H7 (cell line): ENCODE measurements at places on chromosomes 7 and 10.

- no peak for DNase-seq
Observed at GRCh38 chr10:20959242-20959641, 62.1 kb upstream of the NEBL start.

- DNase-seq, result no peak
Observed at GRCh38 chr10:97882142-97883091, 32.8 kb downstream of the GOLGA7B start.

DNA sequence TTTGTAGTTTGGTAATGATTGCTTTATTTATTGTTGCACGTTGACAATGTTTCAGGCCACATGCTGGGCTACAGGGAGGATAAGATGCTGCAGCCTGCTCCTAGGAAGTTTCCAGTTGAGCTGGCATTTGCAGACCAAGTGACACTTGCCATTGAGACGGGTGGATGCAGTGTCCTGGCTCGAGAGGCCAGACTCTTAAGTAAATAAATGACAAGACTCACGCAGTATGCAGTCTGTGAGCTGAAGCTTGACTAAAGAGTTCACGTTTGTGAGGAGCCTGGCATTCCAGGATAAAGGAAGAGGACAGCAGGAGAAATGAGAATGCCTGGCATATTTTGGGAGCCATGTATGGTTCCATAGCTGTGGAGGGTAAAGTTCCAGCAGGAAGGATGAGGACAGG lies 105.8 kb downstream of the BAMBI start:
- no peak for DNase-seq

DNA sequence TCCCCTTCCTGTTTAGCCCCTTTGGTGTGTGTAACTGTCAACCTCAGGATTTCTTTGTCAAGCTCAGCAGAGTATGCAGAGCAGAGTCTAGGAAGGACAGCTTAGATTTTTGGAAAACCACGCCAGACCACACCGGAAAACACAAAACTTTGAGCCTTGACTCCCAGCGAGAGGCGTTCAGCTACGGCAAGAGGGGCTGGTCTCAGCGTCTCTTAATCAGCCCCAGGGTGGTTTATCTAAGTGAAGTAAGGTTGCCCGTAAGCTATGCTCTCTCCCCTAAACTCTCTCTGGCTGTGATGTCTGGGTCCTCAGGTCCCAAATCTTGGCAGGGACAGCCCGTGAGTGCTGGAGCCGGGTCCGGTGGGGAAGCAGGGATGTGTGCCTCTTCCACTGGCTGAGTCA lies 230.9 kb downstream of the KLF6 start:
- no peak for DNase-seq

DNA sequence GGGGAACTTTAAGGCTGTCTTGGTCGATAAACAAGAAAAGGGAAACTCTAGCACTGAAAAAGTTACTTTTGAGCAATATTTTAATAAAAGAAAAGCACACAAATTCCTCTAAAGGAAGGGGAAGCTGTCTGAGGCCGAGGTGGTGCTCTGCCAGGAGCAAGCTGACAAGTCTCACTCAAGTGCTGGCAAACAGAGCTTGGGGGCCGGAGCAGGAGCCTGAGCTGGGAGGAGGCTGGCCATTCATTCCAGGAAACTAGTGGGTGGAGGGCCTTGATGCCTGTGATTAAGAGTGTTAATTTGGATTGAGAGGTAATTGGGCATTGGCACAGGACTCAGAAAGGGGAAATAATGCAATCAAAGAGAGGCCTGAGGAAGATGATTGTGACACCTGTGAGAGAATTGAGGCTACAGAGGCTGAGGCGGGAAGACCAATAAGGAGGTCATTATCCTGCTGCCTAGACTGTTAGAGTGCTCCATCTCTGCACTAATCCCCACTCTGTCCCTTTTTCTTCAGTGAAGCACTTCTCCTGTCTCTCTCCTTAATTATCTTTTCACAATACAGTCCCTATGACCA lies 154.9 kb upstream of the COL1A2 start:
- no peak for DNase-seq

- DNase-seq, result peak; percentile 50
Observed at GRCh38 chr10:97575127-97575668, 2.6 kb downstream of the ANKRD2 start.

DNA sequence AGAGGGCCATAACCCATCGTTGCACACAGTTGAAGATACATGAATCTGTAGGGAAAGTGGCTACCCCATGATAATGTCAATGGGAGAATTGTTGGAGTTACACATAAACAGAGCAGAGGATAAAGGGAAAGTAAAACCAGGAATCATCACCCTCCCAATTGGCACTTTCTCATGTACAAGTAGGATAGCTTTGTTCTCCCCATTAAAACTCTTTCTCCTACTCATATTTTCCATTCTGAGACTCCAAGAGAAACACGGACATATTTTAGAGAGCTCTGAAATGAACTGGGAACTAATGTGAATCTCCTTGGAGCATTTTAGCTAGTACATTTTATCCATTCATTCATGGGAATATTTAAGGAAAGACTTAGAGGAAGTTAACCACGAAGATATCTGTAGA lies 17.2 kb upstream of the LRRC17 start:
- DNase-seq, result no peak

DNA sequence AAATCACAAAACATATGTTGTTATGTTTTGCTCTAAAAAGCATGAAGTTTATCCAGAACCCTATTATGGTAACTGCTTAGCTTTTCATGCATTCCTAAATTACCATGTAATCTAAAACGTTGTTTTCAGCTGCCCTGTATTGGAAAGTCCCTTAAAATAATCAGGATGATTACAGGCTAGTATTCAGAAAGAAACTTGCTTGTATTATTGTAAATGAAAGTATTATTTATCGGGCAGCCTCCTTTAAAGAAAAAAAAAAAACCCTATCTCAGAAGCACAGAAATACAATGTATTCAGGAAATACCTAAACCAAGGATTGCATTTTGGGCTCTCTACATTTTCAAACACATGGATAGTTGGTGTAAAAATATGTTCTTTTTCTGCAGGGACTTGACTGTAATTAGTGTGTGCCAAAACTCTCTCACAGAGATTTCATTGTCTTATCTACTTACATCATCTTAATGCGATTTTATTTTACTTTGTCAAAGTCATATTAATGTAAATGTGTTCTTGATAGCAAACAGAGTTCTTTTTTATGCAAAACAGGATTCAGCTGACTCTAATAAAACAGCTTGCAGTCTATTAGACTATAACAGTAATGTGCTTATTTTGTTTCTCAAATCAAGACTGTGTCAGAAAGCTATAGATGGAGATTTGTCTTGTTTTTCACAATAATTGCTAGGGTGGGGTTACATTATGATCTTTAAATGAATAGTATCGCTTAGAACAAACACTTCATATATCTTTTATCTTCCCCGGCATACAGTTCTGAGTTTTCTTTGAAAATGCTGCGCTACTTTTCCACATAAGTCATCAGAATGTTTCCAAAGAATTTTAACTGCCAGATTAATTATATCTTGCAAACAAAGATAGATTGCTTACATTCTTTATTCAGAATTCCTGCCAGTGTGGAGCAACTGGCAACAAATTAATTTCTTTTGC lies 65.3 kb upstream of the ARID5B start:
- no peak for DNase-seq

GRCh38 chr10:74825371-74826141 lies 844 bp upstream of the KAT6B start:
- DNase-seq, result peak; percentile 86

- DNase-seq, result no peak
Observed at GRCh38 chr7:133540096-133540860, 287.4 kb downstream of the EXOC4 start.

GRCh38 chr10:52644373-52645186 lies 128.0 kb downstream of the MBL2 start:
- peak; percentile 2 for DNase-seq

DNA sequence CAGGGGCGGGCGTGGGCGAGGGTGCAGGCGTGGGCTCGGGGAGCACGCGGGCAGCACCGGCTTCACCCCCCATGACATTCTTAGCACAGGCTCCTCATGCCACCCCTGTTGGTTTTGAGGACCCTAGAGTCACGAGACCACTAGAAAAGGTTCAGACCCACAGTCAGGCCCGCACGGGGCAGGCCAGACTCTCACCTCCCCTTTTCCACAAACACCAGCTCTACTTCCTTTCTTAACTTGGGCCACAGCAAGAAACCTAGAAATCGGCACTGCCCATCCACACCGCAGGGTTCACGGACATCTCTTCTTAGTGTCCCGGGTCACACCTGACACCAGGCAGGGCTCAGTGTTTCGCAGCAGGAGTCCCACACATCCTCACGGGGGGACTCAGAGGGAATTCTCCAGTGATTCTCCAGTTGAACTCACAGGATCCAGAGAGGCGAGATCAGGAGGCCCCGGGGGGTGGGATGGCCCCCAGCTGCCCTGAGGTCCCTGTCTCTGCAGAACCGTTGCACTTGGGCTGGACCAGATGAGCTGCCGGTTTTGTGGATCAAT lies 52.0 kb downstream of the JAKMIP3 start:
- DNase-seq, result no peak

- DNase-seq, result no peak
Observed at GRCh38 chr10:16967866-16968415, 150.7 kb upstream of the RSU1 start.
